HCT116 (cell line): ENCODE measurements at places on chromosomes 4 and X. TPM values are rescaled to one million over a fixed set of nuclear protein-coding genes. Genes with fewer than 3 reads are reported as not detected.

DNA sequence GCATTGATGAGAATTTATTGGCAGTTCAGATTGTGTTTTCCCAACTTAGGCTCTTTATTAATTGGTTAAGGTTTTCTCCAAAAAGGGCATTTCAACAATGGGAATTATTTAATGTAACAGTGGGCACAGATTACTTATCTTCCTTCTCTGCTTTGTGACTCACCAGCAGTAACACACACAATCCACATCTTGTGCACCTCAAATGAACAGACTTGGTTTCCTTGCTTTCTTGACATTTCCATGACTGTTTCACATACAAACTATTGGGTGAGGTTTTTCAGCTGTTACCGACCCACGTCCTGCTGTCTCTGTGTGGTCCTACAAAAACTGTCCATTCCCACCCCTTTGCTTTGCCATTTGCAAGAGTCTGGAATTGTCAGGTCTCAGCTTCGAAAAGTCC lies 38.1 kb downstream of the CCNI start:
- DNase-seq = no peak

Gene TAF7L
- 0.22 TPM for total RNA-seq

Gene NXF2B
- total RNA-seq = not detected

GRCh38 chr4:16900325-16900724 lies 1.9 kb upstream of the LDB2 start:
- DNase-seq = no peak

Gene BGN
- 0.37 TPM for total RNA-seq

Gene MAGEC2
- not detected for total RNA-seq

DNA sequence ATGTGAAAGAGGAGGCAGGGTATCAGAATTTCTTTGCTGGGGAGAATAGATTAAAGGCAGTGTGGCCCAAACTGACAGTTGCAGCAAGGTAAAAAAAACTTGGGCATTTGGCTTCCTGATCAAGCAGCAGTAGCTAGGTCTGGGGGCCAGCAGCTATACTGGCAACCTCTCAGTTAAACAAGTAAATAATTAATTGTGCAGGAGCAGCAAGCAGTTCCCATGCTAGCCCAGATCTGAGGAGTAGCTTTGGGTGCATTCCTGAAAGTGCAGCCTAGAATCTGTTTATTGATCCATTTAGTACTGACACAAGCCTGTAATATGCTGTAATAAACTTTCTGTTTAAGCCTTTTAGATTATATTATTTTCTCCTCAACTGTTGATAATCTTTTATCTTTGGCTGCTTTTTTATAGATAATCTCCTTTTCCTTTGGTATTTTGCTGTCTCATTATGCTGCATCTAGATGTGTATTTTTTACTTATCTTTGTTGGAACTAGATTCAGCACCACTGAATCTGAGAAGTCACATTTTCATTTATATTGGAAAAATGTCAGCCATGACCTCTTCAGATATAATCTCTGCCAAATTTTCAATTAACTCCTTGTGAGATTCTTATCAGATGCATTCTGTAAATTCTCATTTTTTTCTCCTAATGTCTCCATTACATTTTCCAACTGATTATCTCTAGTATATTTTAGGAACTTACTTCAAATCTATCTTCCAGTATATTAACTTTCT lies 276.3 kb downstream of the STPG2 start:
- no peak for DNase-seq

DNA sequence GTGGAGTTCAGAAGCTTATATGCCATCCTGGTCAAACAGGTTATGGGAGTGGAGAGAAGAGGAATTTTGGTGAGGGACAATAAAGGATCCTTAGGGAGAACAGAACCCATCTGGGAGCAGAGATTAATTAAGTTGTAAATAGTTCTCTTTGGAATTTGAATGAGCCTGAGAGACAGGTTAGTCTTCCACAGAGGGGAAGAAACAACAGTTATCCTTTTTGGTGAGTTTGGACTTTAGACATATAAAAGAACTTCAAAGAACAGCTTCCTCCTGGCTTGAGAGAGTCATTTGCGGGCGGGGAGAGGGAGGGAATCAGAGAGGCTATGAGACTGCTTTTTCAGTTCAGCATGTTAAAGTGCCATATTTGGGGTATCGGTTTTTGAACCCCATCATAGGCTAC lies 793.3 kb upstream of the MAGEB2 start:
- DNase-seq = no peak

Gene KCTD8
- not detected for total RNA-seq

Gene ZNF185
- total RNA-seq = 15.8 TPM

Gene POU4F2
- not detected for total RNA-seq

GRCh38 chr4:143699331-143700045 lies 987 bp downstream of the FREM3 start:
- no peak for DNase-seq

DNA sequence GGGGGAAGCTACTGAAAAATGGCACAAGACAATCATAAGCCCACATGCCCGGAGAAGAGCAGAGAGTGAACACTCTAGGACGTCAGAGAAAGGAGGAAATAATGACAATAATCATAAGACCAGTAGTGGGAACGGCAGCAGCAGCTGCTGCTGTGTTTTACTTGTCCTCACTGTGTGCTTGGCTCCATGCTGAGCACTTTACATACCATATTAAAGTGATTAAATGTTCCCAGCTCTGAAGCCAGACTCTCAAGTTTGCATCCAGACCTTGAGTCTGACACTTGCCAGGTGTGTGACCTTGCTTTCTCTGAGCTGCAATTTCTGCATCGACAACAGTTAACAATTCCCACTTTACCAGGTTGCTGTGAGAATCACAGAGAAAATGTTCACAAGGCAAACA lies 255.4 kb downstream of the SPANXN1 start:
- DNase-seq = no peak

Gene MTTP
- 0.20 TPM for total RNA-seq

DNA sequence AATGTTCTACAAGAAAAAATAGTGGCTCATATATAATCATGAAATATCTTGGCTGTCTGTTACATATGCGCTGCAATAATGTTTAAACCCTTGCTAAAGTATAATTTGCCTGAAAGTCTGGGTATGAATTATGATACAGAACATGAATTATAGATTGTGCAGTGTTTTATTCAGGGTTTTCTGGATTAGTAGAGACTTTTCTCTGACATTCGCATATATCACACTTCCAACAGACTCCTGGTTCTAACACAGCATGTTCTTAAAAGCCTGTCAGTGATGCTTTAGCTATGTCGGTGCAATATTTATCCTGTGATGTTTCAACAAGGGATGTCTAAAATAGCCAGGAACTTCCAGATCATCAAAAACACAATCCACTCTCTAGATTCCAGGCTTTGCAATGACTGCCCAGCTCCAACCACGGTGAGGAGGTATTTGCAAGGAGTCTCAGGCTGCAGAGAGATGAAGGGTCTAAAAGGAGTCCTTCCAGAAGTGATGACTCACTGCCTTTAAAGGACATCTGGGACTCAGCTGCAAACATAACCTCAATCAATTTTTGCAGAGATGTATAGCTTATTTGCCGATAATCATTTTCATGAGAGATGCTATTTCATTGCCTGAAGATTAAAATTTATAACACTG lies 69.4 kb downstream of the RWDD4 start:
- no peak for DNase-seq

Gene CLDN34
- not detected for total RNA-seq

DNA sequence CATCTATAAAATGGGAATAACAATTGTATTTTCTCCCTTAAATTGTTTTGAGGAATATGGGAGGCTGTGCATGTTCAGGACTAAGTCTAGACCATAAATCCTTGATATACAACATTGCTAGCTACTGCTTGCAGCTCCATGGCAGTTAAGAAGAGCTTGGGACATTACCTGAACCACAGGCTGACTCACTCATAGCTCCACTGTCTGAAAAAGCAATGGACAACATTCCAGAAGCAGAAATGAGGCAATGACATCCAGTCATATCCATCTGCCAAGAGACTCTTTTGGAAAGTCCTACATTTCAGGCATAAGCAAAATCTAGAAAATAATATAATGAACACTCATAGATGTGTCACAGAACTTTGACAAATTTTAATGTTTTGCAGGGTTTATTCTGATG lies 167.3 kb upstream of the LEF1 start:
- no peak for DNase-seq

DNA sequence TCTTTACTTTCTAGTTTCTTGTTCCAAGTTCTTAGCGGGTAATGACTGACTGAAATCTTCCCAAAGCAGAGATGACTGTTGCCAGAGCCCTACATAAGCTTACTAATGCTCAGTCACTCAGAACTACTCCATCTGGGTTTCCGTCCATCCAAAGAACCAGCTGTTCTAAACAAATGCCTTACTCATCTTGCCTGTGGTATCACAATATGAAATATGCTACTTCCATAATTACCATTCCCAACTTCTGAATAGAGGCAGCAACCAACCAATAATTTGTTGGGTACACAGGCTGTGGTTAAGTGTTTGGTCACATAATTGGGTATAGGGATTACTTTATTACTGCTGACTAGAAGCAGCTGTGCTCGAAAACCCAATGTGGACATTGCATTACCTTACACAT lies 930.2 kb upstream of the DIAPH2 start:
- DNase-seq = no peak

Gene TEX13B
- not detected for total RNA-seq

GRCh38 chrX:19855700-19856381 lies 31.6 kb downstream of the SH3KBP1 start:
- DNase-seq = no peak

Gene F8A1
- total RNA-seq = 28.8 TPM

DNA sequence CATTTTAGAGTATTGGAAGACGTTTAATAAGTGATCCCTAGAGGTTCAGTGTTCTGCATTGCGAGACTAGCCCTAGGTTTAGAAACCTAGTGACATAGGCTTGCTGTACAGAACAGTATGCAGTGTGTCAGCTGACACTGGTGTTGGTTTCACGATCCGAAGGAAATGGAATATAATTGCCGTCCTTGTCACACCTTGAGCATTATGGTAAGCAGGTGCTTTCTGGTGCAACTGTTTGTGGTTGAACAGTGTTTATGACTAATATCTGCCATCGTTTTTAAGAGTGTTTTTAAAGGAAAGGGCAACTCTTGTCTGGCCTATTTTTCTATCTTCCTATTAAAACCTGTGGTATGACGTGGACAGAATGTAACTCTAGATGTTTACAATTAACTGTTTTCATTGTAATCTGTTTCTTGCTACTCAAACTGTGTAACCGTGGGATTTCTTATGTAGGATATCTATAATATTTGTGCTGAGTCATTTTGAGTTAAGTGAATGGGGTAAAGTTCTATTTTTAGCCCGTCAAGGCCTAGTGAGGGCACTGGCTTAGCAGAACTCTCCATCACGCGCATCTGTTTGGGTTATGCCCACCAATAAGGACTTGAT lies 53.8 kb upstream of the TBC1D14 start:
- DNase-seq = no peak

Gene REPS2
- 4.5 TPM for total RNA-seq

- no peak for DNase-seq
Observed at GRCh38 chrX:97787849-97788248, 904.1 kb downstream of the RPA4 start.

Gene ARAP2
- total RNA-seq = 13.6 TPM

GRCh38 chrX:104195489-104196084 lies 29.3 kb downstream of the FAM199X start:
- peak; percentile 1 for DNase-seq
